Activated CD4-positive, alpha-beta T cell treated with anti-CD3 and anti-CD28 coated beads, Interleukin-2, amount 10 ng/mL, durations not matched to agents 7 days and 5 days (primary cell): ENCODE measurements at places on chromosomes 1 and 21. TPM values are rescaled to one million over a fixed set of nuclear protein-coding genes. Genes with fewer than 3 reads are reported as not detected.
A peak's percentile ranks its signal among the peaks of the same experiment; 100 is the strongest.

The RASSF5 gene
- total RNA-seq = 185 TPM

DNA sequence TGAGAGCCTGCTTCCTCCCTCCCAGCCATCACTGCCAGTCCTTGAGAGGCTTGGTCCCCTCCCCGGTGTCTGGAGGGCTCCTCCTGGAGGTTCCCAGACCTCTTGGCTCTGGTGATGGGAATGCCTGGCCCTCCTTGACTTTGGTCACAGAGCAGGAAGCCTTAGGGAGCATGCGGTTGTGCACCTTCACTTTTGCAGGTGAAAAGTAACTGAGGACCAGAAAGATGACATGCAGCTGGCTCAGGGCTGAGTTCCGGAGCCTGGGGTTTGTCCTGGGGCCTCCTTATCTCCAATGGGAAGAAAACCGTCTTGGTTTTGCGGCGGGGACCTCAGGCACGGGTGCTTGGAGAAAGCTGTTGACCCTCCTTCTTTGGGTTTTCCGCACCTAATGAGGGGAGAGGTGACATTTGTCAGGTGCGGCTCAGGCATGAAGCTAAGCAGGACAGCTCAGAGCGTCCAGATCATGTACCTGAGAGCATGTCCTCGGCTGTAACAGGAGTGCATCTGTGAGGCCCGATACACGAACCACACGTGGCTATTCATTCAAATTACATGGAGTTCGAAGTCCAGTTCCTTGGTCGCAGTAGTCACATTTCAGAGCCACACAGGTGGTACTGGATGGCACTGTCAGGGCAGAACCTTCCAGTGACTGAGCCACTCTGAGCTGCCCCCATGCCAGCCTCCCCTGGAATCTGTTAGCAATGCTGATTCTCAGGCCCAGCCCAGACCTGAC is 608 bp upstream of the MX2 start:
- no peak for DNase-seq

DNA sequence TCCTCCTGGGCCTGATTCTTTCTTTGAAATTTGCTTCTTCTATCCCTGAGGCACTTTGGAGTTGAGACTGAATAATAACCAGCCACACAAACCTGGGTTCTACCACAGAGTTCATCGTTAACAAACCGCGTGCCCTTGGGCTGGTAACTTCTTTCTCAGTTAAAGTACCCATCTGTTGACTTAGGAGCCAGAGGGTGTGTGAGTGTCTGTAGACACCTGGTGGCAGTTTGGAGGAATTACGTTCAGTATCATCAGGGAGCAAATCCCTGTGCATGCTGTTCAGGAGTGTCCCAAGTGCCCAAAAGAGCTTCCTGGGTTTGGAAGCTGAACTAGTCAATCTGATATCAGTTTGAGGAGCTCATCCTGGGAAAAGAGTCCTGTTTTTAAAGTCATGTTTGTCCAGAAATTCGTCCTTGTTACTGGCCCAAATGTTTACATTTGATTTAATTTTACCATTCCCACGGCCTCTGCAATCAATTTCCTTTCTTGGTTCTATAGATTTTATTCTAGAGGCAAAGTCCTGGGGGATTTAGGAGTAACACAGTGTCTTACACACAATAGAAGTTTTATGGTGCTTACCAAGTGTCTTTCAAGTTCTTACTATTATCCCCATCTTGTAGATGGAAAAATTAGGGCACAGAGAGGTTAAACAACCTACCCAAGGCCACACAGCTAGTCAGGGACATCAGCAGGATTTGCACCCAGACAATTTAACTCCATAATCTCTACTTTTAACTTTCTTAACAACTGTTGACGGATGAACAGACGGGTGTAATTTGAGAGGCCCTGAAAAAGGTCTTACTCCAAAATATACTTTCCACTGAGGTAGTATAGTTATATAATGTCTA is 26.7 kb upstream of the RPTN start:
- DNase-seq = peak; percentile 47

DNA sequence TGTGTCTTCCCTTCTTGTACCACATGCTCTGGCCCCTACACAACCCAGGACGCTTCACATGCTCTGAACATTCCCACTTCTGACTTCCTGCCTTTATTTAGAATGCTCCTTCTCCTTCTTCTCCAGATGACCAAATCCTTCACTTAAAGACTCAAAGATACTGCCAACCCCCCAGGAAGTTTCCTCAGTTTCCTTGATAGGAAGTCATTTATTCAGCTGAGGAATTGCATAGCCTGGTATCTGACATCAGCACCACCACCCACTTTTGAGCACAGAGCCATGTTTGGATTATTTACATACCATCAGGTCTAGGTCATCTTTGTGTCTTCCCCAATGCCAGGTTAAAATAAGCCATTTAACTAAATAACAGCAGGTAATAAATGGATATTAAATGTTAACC is 42.4 kb downstream of the GFI1 start:
- DNase-seq = no peak

- no peak for DNase-seq
Observed at GRCh38 chr1:63928186-63929105, 154.6 kb downstream of the ROR1 start.

The TAS1R2 gene
- not detected for total RNA-seq

The BCAN gene
- total RNA-seq = not detected

The CASQ1 gene
- not detected for total RNA-seq

- no peak for DNase-seq
Observed at GRCh38 chr1:76799700-76800099, 67.6 kb upstream of the ST6GALNAC5 start.
